ENCODE measurements at places on chromosomes 1 and 21. TPM values are rescaled to one million over a fixed set of nuclear protein-coding genes. Genes with fewer than 3 reads are reported as not detected.
A peak's percentile ranks its signal among the peaks of the same experiment; 100 is the strongest.

- DNase-seq: no peak
Measured at GRCh38 chr1:231518485-231519034, 9.9 kb upstream of the TSNAX start.

DNA sequence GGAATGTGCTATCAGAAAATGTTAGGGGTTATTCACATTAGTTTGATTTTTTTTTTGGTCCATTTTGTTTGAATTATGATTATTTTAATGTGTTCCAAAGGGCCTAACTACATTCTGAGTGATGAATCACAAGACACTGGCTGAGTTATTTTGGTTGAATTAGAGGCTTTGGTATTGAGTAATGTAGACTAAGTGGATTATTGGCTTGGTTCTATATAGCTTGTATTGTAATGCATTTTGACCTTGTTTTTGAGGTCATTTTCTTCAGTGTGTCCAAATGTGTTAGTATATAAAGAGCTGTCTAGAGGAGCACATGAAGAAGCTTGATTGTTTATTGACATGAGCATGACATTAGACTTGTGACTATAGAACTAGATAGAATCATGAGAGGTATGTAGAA is 3.4 kb downstream of the ZNF326 start:
- no peak for DNase-seq

DNA sequence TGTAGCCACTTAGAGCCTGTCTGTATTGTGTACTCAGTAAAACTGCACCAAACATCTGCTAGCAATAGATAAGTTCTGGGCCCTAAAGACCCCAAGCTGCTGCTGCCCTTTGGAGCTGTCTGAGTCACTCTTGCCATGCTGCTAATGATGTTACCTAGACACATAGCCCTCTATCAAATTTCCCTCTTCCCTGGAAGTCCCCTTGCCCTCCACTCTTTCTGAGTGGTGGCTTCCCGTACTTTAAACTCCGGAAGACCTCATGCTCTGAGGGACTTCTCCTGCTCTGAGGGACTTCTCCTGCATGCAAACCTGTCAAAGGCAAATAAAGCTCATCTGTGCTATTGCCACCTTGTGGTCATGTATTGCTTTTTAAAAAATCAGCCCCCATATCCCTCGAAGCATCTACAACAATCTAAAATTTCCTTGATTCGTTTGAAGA is 34.0 kb downstream of the FH start:
- no peak for DNase-seq

GRCh38 chr1:99216956-99217355 is 47.3 kb upstream of the PLPPR4 start:
- DNase-seq: no peak

The ADAR gene
- total RNA-seq: 61.3 TPM

DNA sequence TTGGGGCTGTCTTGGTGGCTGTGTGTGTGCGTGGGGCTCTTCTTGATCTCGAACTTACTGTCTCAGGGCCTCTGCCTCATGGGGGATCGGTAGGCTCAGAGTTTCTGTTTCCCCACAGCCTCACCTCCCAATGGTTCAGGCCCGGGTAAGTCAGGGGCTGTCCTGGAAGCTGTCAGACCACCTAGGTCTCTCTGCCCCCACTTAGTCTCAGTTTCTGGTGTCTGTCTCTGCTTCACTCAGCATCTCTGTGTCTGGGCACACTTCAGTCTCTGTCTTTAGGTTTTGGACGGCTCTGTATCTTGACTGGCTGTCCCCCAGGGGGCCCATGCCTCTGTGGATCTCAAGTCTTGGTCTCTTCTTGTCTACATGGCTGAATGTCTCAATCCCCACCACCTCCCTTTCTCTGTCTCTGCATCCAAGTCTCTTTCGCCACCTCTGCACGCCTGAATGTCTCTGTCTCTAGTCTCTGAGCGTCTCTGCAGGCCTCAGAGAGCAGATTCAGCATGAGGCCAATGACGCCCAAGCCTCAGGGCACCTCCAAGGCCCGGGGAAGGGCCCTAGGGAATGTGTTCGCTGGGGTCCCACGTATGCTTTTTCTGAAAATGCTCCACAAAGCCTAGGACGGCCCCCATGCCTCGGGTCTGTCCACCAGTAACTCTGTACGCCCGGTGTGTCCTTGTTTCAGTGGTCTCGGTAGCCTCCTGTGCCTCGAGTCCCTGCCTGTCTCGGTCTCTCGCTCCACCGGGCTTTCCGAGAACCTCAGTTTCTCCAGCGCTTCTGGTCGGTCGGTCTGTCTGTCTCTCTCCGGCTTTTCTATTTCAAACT is 818 bp downstream of the FHL3 start:
- no peak for DNase-seq

DNA sequence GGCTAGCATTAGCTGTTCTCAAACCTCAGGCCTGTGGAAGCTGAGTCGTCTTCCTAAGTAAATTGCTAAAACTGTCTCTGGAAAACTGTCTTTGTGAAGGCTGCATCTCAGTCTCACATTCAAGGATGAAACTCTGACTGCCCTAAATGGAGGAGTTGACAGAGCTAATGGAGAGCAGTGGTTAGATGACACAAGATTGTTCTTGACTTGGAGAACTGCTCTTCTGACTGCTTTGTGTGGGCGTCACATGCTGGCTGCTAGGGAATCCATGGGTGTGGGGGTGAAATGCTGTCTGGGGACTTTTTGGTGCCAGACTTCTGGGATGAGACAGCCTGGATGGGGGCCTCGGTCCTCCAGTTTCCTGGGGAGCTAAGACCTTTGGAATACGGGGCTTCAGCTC is 24.5 kb upstream of the TSPAN2 start:
- no peak for DNase-seq

GRCh38 chr21:44337449-44337848 is 1.7 kb downstream of the CFAP410 start:
- no peak for DNase-seq

The SPRR2E gene
- not detected for total RNA-seq

- no peak for DNase-seq
Measured at GRCh38 chr1:55384637-55385036, 169.5 kb upstream of the USP24 start.

GRCh38 chr21:36980280-36981048 is 14.0 kb upstream of the HLCS start:
- peak; percentile 62 for DNase-seq

DNA sequence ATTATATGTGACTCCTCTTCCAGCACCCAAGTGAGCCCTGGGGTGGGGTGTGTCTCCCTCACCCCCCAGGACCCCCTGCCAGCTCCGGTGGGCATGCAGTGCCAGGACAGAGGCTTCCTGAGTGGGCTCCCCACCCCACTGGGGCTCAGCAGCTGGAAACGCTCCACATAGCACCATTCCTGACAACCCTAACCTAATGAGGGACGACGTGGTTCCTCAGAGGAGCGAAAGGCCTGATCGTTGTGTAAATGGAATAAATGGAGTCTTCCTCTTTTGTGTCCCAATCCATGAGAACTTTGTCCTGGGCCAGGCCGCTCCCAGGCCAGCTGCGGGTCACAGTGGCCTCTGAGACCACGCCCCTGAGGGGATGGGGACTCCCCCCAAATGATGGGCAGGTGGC is 1.8 kb upstream of the TSPEAR start:
- no peak for DNase-seq

- DNase-seq: no peak
Measured at GRCh38 chr1:60600532-60600931, 481.8 kb upstream of the NFIA start.

GRCh38 chr1:63593886-63594605 is 835 bp downstream of the PGM1 start:
- peak; percentile 91 for DNase-seq

DNA sequence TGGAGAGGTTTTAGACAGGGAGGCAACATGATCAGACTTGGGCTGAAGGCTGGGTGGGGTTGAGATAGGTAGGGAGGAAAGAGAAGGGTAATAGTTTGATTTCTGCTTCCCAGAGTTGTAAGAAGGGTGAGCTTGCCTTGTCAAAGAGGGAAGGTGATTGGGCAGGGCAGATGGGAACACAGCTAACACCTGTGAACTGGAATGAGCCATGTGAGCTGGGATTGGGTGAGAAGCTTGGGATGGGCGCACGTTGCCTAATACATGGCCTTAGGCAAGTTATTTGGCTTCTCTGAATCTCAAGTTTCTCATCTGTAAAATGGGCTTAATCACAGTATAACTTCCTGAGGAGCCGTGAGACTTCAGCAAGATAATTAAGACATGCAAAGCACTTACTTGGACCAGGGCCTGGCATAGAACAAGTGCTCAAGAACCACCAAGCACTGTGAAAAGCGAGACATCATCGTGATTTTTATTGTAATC is 33.8 kb upstream of the ID3 start:
- DNase-seq: no peak

- no peak for DNase-seq
Measured at GRCh38 chr1:200938955-200939354, 44.3 kb downstream of the INAVA start.

DNA sequence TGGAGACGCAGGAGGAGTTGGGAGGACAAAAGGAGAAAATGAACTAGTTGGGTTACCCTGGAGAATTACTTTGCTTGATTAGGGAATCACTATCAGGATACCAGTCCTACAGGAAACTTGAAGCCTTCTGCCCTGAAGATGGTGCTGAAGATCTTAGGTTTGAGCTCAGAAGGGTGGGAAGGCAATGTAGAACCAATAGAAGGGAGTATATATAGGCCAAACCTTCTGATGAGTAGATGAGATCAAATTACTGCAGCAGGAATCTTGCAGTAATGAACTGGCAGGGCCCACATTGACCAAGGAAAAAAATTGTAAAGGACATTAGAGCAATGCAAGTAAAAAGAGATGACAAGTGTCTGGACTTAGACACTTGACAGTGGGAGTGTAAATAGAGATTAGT is 116.3 kb upstream of the CACYBP start:
- no peak for DNase-seq

- DNase-seq: no peak
Measured at GRCh38 chr1:30172757-30173156, 550.6 kb downstream of the MATN1 start.

DNA sequence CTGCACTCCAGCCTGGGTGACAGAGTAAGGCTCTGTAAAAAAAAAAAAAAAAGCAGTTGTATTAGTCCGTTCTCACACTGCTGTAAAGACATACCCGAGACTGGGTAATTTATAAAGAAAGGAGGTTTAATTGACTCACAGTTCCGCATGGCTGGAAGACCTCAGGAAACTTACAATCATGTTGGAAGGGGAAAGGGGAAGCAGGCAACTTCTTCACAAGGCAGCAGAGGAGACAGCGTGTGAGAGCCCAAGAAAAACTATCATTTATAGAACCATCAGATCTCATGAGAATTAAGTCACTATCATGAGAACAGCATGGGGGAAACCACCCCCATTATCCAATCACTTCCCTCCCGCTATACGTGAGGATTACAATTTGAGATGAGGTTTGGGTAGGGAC is 151.7 kb upstream of the NR5A2 start:
- no peak for DNase-seq

The SPRR3 gene
- not detected for total RNA-seq

The KAZN gene
- 2.2 TPM for total RNA-seq

The SV2A gene
- 0.22 TPM for total RNA-seq

- DNase-seq: no peak
Measured at GRCh38 chr1:34137411-34137810, 27.6 kb downstream of the CSMD2 start.

DNA sequence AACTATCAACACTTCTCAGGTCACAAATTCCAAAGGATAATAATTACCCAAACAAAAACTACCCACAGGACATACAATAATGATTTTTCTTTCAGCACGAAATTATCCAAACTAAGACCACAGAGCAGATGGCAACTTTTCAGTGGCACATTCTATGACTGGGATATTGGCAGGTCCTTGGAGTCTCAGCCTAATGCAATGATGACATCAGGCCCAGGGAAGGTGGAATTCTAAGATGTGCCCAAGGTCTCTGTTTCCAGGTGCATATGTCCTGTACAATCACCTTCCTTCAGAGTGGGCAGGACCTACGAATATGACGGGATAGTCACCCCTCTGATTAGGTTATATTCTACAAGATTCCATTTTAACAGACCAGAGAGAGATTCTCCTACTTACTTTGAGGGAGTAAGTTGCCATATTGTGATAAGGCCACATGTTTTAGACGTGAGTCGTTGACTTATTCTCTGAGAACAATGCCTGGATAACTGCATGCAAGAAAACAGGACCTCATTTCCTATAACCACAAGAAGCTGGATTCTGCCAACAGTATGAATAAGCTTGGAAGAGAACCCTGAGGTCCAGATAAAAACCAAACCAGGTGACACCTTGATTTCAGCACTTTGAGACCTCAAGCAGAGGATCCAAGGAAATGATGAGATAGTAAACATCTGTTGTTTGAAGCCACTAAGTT is 69.9 kb downstream of the ZC3H11B start:
- no peak for DNase-seq

DNA sequence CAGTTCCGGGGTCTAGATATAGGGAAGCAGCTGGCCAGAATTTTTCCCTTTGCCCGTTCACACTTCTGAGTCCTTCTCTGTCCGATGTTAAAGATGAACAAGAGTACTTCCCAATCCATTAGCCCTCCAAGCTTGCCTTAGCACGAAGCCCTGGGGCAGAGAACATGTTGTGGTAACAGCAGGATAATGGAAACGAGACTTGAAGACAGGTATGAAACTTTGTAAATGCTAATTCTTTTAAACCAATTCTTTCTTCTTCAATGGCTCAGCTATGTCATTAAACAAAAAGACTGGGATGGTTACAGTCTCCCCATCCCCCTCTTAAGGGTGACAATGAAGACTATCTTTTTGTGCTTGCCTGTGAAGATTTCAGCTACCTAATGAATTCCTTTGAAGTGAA is 218.5 kb downstream of the PLA2G4A start:
- DNase-seq: no peak

The PADI4 gene
- total RNA-seq: 0.67 TPM

DNA sequence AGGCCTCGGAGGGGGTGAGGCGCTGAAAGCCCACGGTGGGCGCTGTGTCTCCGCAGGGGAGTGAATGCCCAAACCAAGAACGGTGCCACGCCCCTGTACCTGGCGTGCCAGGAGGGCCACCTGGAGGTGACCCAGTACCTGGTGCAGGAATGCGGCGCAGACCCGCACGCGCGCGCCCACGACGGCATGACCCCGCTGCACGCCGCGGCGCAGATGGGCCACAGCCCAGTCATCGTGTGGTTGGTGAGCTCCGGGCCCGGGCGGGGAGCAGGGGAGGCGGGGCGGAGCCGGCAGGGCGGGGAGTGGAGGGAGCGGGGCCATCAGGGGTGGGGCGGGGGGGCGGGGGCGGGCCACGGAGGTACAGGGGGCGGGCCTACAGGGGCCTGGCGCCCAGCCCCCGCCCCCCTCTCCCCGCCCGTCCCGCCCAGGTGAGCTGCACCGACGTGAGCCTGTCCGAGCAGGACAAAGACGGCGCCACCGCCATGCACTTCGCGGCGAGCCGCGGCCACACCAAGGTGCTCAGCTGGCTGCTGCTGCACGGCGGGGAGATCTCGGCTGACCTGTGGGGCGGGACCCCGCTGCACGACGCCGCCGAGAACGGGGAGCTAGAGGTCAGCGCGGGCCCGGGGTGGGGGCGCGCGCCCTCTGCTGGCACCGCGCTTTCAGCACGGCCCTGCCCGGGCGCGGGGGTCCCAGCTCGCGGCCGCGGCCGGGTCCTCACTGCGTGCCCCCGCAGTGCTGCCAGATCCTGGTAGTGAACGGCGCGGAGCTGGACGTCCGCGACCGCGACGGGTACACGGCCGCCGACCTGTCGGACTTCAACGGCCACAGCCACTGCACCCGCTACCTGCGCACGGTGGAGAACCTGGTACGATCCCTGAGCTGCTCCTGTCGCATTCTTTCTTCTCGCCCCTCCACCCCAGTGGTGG is 15.9 kb downstream of the ESPN start:
- peak; percentile 58 for DNase-seq

Data from left ventricle myocardium superior (tissue), 1 donor.